Large intestine (tissue), 12 donors: ENCODE measurements at places on chromosomes 5 and 9.

GRCh38 chr5:171956887-171957495, 49.4 kb downstream of the FBXW11 start:
- H3K27me3 ChIP-seq = no peaks in the 10 kb centered on the region
- no peaks in the 10 kb centered on the region for H3K4me1 ChIP-seq
- H3K27ac ChIP-seq = no peak overlapping the region
- no peak overlapping the region for H3K4me3 ChIP-seq

- H3K27ac ChIP-seq = no peak overlapping the region
- H3K4me1 ChIP-seq = no peaks in the 10 kb centered on the region
- H3K27me3 ChIP-seq = no peaks in the 10 kb centered on the region
Observed at GRCh38 chr9:118609355-118610044, 759.7 kb downstream of the BRINP1 start.

- DNase-seq = no peak
- H3K27ac ChIP-seq = no peak overlapping the region
- no peaks in the 10 kb centered on the region for H3K27me3 ChIP-seq
- H3K36me3 ChIP-seq = no peaks in the 10 kb centered on the region
- no peaks in the 10 kb centered on the region for H3K4me1 ChIP-seq
- no peak overlapping the region for H3K4me3 ChIP-seq
Observed at GRCh38 chr5:113321276-113321675, 113.5 kb downstream of the TSSK1B start.

DNA sequence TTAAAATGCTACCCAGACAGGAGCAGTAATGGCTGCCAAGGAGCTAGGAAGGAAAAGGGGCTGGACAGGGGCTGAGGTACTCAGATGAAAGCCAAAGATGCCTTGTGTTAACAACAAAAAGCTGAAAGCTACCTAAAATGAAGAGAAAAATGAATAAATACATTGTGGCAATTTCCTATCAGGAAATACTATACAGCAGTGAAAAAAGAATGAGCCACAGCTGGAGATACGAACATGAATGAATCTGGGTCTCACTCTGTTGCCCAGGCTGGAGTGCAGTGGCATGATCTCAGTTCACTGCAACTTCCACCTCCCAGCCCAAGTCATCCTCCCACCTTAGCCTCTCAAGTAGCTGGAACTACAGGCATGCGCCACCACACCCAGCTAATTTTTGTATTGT, 6.3 kb downstream of the TNIP1 start:
- no peak for DNase-seq
- no peaks in the 10 kb centered on the region for H3K27me3 ChIP-seq
- no peak overlapping the region for H3K27ac ChIP-seq
- peaks cover 22% of the 10 kb centered on the region for H3K36me3 ChIP-seq
- no peak overlapping the region for H3K4me3 ChIP-seq

DNA sequence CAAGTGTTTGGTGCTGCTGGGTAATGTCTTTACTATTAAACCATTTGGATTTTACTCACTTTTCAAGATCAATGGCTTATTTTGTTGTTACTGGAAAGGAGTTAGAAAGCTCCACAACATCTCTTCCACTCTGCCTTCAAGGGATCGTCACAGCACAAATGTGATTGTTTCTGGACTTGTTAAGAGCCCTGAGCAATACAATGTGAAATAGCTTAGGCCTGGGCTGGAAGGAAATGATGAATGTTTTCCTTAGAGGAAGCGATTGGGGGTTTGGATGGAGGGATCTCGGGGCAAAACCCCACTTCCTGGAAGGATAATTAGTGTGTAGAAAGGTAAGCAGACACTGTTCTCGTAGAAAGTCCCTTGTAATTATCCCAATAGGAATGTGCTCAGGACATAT, 59.3 kb upstream of the MYO10 start:
- no peak for DNase-seq
- no peaks in the 10 kb centered on the region for H3K27me3 ChIP-seq
- no peaks in the 10 kb centered on the region for H3K36me3 ChIP-seq
- H3K27ac ChIP-seq = no peak overlapping the region
- no peaks in the 10 kb centered on the region for H3K4me1 ChIP-seq
- no peak overlapping the region for H3K4me3 ChIP-seq

DNA sequence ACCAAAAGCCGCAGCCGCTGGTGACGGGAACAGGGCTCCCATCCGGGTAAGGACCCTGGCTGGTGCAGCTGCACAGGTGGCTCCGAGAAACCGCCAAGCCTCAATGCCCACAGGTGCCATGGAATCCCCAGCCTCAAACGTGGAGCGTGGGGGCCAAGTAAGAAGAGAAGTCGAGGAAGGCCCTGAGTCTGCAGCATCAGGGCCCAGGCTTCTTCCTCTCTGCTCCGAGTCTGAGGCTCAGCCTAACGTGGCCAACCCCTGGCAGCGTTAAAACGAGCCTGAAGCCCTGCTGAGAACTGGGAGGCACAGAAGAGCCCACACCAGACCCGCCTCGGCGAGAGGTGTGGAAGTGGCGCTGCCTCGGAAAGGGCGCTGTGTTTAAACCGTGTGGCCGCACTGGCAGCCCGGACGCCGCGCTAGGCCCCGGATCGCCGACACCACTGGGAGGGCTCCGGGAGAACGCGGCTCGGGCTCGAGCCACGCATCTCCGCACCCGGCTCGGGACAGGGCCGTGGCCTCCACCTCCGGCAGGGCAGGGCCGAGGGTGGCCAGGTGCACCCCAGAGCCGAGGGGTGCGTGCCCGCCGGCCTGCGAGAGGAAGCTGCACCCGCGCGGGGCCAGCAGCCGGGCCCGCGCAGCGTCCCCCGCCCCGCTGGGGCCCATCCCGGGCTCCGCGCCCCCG, 730 bp downstream of the ZMYND19 start:
- H3K4me3 ChIP-seq = peak overlapping the region; percentile 51
- DNase-seq = peak; percentile 45
- H3K27me3 ChIP-seq = no peaks in the 10 kb centered on the region
- H3K36me3 ChIP-seq = peaks cover 28% of the 10 kb centered on the region
- H3K27ac ChIP-seq = no peak overlapping the region

DNA sequence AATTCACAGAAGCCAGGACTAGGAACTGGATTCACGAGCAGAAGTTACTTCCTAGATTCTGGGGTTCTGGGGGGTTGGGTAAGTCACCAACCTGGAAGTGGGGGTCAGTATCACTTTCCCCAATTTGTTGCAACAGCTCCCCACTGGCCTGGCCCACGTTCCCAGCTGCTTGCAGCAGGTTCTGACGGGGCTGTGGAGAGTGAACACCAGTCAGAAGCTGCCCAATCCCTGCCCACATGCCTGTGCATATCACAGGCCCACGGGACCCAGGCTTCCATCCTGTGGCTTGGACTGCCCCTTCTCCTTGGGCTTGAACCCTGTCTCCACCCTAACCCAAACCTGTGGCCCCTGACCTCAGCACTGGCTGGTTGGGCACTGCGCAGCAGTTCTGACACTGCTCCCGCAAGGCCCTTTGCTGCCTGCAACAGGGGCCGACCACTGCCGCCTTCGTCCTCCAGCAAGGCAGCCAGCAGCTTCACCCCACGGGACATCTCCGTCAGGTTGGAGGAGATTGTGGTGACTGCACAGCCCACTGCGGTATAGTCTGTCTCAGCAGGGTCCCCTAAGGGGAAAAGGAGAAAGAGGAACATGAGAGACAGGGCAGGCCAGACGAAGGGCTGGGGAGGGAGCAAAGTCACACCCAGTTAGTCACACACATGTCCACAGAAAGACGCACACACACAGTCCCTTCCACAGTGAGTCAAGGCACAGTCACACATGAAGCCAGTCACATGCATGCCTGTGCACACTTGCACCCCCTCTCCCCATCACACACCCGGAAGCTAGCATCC, 13.1 kb downstream of the TLN1 start:
- DNase-seq = no peak
- H3K27me3 ChIP-seq = no peaks in the 10 kb centered on the region
- H3K4me1 ChIP-seq = no peaks in the 10 kb centered on the region
- no peak overlapping the region for H3K4me3 ChIP-seq

GRCh38 chr5:177988989-177989625, 6.9 kb downstream of the PROP1 start:
- H3K36me3 ChIP-seq = no peaks in the 10 kb centered on the region
- DNase-seq = no peak
- peaks cover 45% of the 10 kb centered on the region for H3K27me3 ChIP-seq
- H3K4me3 ChIP-seq = no peak overlapping the region

DNA sequence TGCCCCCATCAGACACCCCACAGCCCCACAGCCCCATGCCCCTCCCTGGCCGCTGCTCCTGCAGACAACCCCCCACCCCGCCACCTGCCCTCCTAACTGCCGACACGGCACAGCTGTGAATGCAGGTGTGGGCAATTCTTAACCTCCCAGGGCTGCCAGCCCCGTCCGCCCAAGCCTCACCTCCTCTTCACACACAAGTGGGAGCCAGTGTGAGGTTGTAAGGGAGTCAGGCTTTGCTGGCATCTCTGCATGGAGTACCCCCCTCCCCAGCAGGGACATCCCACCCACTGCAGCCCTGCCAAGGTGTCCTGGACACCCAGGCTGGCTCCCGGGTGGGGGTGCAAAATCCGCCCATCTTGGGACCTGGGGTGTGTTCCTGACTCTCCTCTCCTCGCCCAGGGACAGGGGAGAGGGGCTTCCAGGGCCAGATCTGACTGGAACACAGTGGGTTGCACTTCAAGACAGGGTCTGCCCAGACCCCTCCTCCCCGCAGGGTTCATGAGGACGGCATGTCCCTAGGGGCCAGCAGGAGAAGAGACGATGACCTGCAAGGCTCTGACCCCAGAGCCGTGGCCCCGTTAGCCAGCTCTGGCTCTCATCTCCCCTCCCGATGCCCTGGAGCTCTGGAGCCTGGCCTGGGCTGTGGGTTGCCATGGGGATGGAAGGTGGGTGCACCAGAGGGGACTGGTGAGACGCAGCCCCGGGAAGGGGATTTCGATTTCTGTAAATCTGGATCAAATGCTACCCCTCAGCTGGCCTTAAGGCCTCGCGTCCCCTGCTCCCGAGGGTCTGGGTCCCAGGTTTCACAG, 34.4 kb downstream of the SARDH start:
- no peak overlapping the region for H3K27ac ChIP-seq
- no peaks in the 10 kb centered on the region for H3K36me3 ChIP-seq
- DNase-seq = no peak
- H3K27me3 ChIP-seq = peaks cover 25% of the 10 kb centered on the region
- peaks cover 7% of the 10 kb centered on the region for H3K4me1 ChIP-seq

DNA sequence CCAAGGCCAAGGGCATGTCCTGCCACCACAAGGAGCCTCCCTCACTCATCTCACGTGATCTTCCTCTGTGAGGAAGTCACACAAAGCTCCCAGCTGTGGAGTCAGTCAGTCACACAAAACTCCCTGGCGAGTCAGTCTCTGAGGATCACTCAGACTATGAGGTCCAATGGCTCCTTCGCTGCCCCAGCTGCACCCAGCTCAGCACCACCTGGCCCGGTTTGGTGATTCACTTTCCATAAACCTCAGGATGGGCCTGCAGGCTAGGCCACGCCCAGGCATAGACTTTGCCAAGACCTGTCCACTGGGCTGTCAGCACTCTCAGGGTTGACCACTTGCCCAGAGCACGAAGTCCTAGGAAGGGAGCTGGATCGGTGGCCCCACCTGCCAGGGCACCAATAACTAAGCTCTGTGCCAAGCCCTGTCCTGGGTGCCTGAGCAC, 233.8 kb downstream of the HSPA4 start:
- no peaks in the 10 kb centered on the region for H3K36me3 ChIP-seq
- no peaks in the 10 kb centered on the region for H3K27me3 ChIP-seq
- H3K4me1 ChIP-seq = peaks cover 3% of the 10 kb centered on the region
- no peak overlapping the region for H3K4me3 ChIP-seq
- DNase-seq = no peak

- H3K27me3 ChIP-seq = no peaks in the 10 kb centered on the region
- DNase-seq = no peak
- H3K4me3 ChIP-seq = no peak overlapping the region
- H3K4me1 ChIP-seq = peaks cover 12% of the 10 kb centered on the region
Observed at GRCh38 chr9:104836235-104836634, 72.3 kb downstream of the NIPSNAP3B start.

- no peaks in the 10 kb centered on the region for H3K4me1 ChIP-seq
- no peak overlapping the region for H3K4me3 ChIP-seq
- no peaks in the 10 kb centered on the region for H3K27me3 ChIP-seq
- no peak overlapping the region for H3K27ac ChIP-seq
Observed at GRCh38 chr5:83404182-83404716, 67.3 kb upstream of the VCAN start.

DNA sequence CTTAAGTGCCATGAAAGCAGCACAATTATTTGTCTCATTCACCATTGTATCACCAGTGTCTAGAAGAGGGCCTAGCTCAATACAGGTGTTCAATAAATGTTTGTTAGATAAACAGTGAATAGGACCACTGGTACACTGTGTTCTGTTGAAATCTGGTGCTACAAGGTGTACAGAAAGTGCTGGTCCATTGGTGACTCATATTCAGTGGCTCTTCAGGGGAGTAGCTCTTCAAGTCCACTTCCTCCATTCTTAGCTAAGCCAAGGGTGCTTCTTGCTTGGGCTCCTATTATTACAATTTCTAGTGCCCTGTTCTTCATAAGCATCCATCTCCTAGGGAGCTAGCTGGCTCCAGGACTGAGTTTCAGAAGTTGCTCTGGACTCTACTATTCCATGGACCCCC, 6.4 kb upstream of the FCHO2 start:
- H3K36me3 ChIP-seq = no peaks in the 10 kb centered on the region
- DNase-seq = no peak
- no peak overlapping the region for H3K27ac ChIP-seq
- no peaks in the 10 kb centered on the region for H3K27me3 ChIP-seq

DNA sequence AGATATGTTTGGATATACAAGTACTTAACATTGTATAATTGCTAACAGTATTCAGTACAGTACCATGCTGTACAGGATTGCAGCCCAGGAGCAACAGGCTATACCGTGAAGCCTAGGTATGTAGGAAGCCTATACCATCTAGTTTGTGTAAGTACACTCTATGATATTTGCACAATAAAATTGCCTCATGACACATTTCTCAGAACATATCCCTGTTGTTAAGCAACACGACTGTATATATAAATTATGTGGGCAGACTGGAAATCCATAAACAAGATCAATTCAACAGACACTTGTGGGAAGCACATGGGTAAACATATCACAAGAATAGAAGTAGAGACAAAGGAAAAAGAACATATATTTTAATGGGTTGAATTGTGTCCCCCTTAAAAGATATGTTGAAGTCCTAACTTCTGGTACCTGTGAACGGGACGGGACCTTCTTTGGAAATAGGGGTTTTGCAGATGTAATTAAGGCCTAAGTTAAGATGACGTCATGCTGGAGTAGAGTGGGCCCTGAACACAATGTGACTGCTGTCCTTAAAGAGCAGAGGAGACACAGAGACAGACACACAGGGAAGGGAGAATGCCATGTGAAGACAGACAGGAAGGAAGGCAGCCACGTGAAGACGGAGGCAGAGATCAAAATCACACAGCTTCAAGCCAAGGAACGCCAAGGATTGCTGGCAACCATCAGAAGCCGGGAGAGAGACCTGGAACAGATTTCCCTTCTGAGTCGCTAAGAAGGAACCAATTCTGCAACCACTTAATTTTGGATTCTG, 76.3 kb downstream of the SCAI start:
- H3K27me3 ChIP-seq = no peaks in the 10 kb centered on the region
- no peak for DNase-seq
- H3K36me3 ChIP-seq = no peaks in the 10 kb centered on the region
- H3K4me1 ChIP-seq = no peaks in the 10 kb centered on the region

GRCh38 chr5:151615431-151615830, 24.3 kb upstream of the FAT2 start:
- H3K4me1 ChIP-seq = no peaks in the 10 kb centered on the region
- no peaks in the 10 kb centered on the region for H3K36me3 ChIP-seq
- H3K4me3 ChIP-seq = no peak overlapping the region
- peaks cover 8% of the 10 kb centered on the region for H3K27me3 ChIP-seq

- no peak overlapping the region for H3K4me3 ChIP-seq
- H3K4me1 ChIP-seq = no peaks in the 10 kb centered on the region
- no peak overlapping the region for H3K27ac ChIP-seq
- no peak for DNase-seq
Observed at GRCh38 chr9:85156652-85157051, 487.1 kb downstream of the NTRK2 start.
